ENCODE measurements at places on chromosomes 11 and 22. TPM values are rescaled to one million over a fixed set of nuclear protein-coding genes. Genes with fewer than 3 reads are reported as not detected.

SYCE3 gene
- total RNA-seq = not detected

GGTLC2 gene
- total RNA-seq = not detected

TSSK2 gene
- total RNA-seq = not detected

ADM2 gene
- total RNA-seq = 5.8 TPM

CHRNA10 gene
- 0.97 TPM for total RNA-seq

MS4A7 gene
- not detected for total RNA-seq

MAP6 gene
- 3.0 TPM for total RNA-seq

OR4C16 gene
- not detected for total RNA-seq

GLB1L2 gene
- total RNA-seq = not detected

SEC14L6 gene
- total RNA-seq = not detected

OR52E8 gene
- total RNA-seq = not detected

OR10S1 gene
- not detected for total RNA-seq

SLC22A25 gene
- total RNA-seq = not detected

OOSP1 gene
- not detected for total RNA-seq

OR5W2 gene
- total RNA-seq = not detected

MYO18B gene
- total RNA-seq = under 0.01 TPM

Data from fibroblast of villous mesenchyme (primary cell).